Activated naive CD4-positive, alpha-beta T cell treated with anti-CD3 and anti-CD28 coated beads, Interleukin-2, amount 10 ng/mL, durations not matched to agents 5 hours and 36 hours (primary cell): ENCODE measurements at places on chromosomes 2 and 18. TPM values are rescaled to one million over a fixed set of nuclear protein-coding genes. Genes with fewer than 3 reads are reported as not detected.

Gene DSG1
- total RNA-seq, result not detected

Gene CCDC74A
- 3.8 TPM for total RNA-seq

Gene RSAD2
- total RNA-seq, result 12.9 TPM

Gene SLC5A7
- total RNA-seq, result not detected

Gene DSG4
- not detected for total RNA-seq

Gene MAIP1
- total RNA-seq, result 16.7 TPM
